ENCODE measurements at places on chromosomes 16 and 17. TPM values are rescaled to one million over a fixed set of nuclear protein-coding genes. Genes with fewer than 3 reads are reported as not detected.

- DNase-seq, result no peak
These were observed 96.0 kb downstream of the XYLT1 start for GRCh38 chr16:17374668-17375255.

DNA sequence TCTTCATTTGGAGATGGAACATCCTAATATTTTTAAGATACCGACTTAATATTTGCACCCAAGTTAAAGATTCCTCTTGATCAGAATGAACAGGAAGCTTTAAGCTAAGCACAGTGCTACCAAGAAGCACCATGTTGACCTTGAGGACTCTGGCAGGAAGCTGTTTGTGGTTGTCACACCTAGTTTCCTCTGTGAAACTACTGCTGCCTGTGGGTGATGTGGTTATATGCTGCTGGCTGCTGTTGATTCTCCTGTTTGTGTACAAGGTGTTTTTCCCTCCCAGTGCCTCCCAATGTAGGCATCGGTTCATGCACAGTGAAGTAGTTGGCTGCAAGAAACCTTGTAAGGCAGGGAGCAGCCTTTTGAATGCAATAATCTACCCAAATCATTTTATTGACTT, 23.4 kb downstream of the RBL2 start:
- no peak for DNase-seq

DNA sequence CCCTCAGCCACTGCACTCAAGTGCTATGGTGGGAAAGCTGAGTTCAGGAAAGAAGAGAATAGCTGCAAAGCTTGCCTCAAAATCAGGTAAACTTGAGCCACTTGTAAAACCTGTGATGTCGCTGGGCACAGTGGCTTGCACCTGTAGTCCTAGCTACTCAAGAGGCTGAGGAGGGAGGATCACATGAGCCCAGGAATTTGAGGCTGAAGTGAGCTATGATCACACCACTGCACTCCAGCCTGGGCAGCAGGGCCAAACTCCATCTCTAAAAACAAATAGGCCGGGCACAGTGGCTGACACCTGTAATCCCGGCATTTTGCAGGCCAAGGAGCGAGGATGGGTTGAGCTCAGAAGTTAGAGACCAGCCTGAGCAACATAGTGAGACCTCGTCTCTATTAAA, 26.4 kb upstream of the SMURF2 start:
- DNase-seq, result no peak

DNA sequence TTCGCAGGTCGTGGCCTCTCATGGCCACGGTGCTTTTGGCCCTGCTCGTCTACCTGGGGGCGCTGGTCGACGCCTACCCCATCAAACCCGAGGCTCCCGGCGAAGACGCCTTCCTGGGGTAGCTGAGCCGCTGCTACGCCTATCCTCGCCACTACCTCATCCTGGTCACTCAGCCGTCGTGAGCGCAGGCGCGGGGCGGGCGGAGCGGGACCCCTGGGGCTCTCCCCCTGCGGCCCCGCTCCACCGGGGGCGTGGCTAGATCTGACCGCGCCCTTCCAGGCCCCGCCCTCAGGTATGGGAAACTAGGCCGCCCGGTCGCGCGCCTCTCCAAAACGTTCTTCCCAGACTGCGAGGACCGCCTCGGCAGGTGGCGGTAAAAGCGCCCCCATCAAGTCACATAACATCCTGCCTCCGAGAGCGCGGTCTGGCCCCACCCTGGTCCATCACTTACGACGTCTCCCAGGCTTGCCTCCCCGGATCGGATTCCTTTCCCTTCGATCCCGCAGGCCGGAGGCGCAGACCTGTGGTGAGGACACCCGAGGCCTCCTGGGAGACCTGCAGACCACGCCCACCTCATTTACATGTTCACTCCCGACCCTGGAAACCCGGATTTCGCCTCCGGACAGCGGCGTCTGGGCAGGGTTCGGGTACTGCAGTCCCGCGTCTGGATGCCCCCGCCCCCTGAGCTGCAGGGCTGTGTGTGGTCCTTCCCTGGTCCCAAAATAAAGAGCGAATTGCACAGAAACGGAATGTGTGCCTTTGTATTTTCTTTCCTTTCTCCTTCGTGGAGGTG, 91.5 kb upstream of the TMEM97 start:
- peak; percentile 17 for DNase-seq

Gene AHSP
- total RNA-seq, result 19.2 TPM
